ENCODE measurements at places on chromosomes 1 and 21. TPM values are rescaled to one million over a fixed set of nuclear protein-coding genes. Genes with fewer than 3 reads are reported as not detected.
A peak's percentile ranks its signal among the peaks of the same experiment; 100 is the strongest.

GRCh38 chr1:204706838-204707509, 21.4 kb upstream of the LRRN2 start:
- no peak for DNase-seq

The ASCL5 gene
- total RNA-seq: not detected

GRCh38 chr1:152870831-152871730, 7.0 kb upstream of the SMCP start:
- DNase-seq: no peak

DNA sequence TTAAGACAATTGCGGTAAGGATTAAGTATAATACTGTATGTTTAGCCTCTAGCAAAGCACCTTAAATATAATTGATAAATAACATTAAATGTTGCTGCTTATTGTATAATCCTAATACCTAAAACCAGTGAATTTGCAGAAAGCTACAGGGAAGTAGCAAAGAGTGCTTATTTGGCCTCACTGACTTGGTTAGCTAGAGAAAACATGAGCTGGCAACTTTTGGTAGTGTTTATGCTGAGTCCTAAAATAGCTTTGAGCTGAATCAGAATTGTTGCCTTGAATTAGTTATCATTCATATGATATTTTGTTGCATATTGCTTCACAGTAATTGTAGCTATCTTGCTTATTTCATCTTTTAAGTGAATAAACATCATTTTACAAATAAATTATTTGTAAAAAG, 3.5 kb downstream of the TRIM67 start:
- no peak for DNase-seq

The CTH gene
- 0.59 TPM for total RNA-seq

The FRRS1 gene
- 2.7 TPM for total RNA-seq

DNA sequence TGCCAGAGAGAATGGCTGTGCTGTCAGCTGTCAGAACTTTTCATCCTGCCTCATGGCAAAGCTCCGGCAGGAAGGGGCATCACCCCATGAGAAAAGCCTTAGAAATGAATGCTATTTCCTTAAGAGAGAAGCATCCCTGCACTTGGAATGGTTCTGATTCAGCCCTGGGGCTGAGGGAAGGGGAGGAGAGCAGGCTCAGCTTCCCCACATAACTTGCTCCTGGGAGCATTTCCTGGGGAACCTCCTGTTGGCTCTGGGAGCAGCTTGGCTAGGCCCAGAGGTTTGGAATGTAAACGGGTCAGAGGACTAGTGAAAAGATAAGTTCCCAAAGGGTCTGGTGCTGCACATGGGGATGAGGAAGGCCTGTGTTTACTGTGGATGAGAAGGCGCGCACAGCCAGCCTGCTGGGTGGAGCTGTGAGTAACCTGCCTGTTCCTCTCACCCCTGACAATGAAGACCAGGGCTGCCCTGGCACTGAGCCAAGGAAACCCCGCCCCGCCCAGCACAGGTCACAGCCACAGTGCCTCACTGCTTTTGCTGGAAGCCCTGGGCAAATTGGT, 5.0 kb downstream of the PRELP start:
- peak; percentile 72 for DNase-seq

The E2F2 gene
- 0.35 TPM for total RNA-seq

- DNase-seq: no peak
Measured at GRCh38 chr21:35249636-35250035, 200.5 kb upstream of the RUNX1 start.

The HENMT1 gene
- total RNA-seq: 1.0 TPM

The PAQR6 gene
- 0.51 TPM for total RNA-seq

DNA sequence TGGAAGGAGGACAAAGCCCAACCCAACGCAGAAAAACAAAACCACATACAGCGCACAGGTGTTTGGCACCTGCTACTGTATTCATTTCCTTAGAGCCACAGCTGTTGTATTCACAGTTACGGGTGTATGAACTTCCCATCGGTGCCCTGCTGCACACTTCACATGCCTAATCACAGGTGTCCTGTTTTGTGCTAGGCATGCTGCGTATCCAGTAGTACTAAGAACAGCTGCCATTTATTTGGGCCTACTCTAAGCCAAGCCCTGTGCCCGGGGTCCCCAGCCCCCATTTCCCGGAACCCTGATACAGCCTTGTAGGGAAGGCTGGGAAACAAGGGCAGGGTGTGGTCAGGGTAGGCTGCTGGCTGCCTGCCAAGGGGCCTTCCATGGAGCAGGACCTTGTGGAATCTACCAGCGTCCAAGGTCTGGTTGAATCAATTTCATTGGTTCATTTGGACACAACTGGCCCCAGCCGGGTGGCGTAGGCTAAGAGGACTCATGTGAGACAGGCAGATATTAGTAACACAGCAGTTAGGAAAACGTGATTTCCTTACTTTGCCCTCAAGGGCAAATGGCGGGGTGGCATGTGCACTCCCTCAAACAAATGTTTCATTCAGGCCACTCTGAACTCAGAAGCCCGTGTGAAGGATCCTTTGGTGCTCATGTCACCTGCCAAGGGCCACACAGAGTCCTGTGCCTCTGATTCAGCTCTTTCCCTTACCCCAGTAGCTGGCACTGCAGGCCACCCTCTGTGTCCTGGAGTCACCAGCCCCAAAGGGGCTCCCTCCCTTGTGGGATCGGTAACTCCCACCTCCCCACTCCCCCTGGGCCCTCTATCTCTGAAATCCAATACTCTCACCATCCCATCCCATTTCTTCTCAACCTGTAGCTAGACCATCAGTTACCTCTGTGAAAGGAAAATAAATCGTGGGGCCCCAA, 986 bp upstream of the RNF186 start:
- no peak for DNase-seq

GRCh38 chr1:162367772-162368171, 8.9 kb downstream of the SPATA46 start:
- DNase-seq: no peak

The MIXL1 gene
- total RNA-seq: not detected

- peak; percentile 68 for DNase-seq
Measured at GRCh38 chr1:201614262-201615015, 75.5 kb downstream of the NAV1 start.

The TNFRSF14 gene
- 16.0 TPM for total RNA-seq

The RAB29 gene
- total RNA-seq: 15.0 TPM

The CFHR1 gene
- total RNA-seq: not detected

- DNase-seq: no peak
Measured at GRCh38 chr21:44286086-44286715, 525 bp downstream of the AIRE start.

The RGSL1 gene
- not detected for total RNA-seq

GRCh38 chr1:40976952-40977690, 2.4 kb upstream of the CTPS1 start:
- no peak for DNase-seq

DNA sequence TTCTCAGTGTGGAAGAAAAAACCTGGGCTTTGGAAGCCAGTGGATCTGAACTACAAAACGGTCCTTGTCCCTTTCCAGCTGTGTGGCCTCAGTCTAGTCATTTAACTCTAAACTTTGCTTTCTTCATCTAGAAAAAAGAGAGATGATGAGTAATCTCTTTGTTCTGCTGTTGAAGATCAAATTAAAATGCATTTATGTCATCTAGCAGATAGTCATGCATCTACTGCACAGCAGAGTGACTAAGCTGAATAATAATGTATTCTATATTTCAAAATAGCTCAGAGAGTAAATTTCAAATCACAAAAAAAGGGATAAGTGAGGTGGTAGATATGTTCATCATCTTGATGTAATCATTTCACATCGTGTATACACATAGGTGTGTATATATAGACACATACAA, 473.2 kb downstream of the DSCAM start:
- no peak for DNase-seq

DNA sequence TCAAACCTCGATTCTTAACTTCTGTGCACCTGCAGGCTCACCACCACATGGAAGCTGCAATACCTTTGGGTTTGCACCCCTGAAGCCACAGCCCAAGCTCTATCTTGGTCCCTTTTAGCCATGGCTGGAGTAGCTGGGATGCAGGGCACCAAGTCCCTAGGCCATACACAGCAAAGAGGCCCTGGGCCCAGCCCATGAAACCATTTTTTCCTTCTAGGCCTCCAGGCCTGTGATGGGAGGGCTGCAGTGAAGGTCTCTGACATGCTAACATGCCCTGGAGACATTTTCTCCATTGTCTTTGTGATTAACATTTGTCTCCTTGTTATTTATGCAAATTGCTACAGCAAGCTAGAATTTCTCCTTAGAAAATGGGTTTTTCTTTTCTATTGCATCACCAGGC, 79.2 kb downstream of the PRRX1 start:
- DNase-seq: no peak

The HTR6 gene
- total RNA-seq: not detected

The RGS7 gene
- not detected for total RNA-seq

The MARK1 gene
- total RNA-seq: 13.7 TPM

The EDARADD gene
- 0.78 TPM for total RNA-seq

The TRPM2 gene
- 1.9 TPM for total RNA-seq

GRCh38 chr1:240295811-240296210, 204.1 kb downstream of the FMN2 start:
- no peak for DNase-seq

Data from Right ventricle myocardium superior (tissue), 1 donor.